Activated CD4-positive, CD25-positive, alpha-beta regulatory T cell (primary cell): ENCODE measurements at places on chromosomes 6 and 20.

GRCh38 chr6:53506872-53507271, 38.0 kb downstream of the GCLC start:
- DNase-seq, result no peak

DNA sequence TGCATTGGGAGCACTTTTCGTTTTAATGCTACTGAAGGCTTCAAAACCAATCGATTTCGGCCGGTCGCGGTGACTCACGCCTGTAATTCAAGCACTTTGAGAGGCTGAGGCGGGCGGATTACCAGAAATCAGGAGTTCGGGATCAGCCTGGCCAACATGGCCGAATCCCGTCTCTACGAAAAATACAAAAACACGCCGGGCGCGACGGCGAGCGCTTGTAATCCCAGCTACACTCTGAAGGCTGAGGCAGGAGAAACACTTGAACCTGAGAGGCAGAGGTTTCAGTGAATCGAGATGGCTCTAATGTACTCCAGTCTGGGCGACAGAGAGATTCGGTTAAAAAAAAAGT, 58.4 kb downstream of the TRIM38 start:
- no peak for DNase-seq

DNA sequence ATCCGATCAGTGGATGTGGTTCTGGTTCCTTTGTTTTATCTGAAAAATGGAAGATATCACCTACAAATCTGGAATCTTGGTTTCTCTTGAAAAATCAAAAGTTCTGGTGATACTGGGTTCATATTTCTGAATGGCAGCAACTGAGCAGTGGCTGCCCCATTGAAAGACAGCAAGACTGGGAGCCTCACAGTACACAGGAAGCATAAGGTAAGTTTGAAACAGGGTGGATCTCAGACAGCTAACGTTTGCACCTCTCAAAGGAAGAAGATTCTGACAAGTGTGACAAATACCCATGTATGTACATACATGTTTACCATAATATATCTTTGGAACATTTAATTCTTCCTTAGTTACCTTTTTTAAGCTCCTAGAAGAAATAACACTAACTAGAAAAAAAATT, at the start of gene SAMD3:
Gene SAMD3, minus strand, starts transcription at position 177 of the 400 bp plus-strand sequence. CDS start 7,678 bp downstream, outside the sequence.
- no peak for DNase-seq

DNA sequence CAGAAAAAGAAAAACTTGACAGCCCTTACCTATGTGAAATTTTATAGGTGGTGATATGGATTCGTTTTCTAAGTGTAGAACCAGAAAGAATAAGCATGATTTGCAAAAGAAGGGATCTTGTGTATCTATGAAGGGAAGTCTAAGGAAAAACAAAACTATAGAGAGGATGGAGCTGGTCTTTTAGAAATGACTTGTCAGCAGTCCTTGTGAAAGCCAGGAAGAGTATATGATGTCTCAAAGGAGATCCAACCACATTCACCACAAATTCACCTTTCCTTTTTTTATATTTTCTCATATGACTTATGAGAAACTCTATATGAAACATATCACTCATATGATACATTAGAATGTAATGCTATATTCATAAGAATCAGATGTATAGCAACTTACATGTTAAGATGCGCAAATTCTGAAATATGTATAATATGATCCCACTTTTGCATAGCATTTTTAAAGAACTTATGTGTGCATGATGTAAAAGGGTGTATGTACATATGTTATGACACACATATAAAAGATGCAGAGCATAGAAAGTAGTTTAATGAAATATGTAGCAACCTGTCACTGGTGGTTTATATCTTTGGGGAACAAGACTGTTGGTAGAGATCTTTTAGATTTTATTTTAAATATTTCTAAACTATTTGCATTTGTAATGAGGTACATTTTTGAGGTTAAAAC, 91.9 kb upstream of the NUP153 start:
- DNase-seq, result no peak

GRCh38 chr6:130303431-130303830, 62.4 kb upstream of the TMEM200A start:
- DNase-seq, result no peak

DNA sequence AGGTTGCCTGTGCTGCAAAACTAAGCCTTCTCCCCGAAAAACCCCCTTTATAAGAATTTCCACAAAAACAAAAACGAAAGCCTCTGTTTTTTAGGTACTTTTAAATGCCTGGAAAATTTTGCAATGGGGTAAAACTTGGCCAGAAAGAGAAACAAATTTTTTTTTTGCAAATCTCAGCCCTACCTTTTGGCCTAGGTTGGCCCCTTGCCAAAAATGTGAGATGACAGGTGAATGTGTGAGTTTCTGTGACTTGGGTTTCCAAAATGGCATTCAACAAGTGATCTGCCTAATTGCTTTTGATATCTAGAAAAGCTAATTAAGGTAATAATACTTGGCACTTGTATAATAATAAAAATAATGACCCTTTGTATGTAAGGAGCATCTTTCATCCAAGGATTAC, 48.4 kb downstream of the MAFB start:
- no peak for DNase-seq

GRCh38 chr20:3420211-3420707, 12.8 kb upstream of the DNAAF9 start:
- peak; percentile 10 for DNase-seq

GRCh38 chr6:135895231-135895911, 43.9 kb downstream of the PDE7B start:
- DNase-seq, result no peak

- DNase-seq, result no peak
These were observed 238.1 kb downstream of the RNGTT start for GRCh38 chr6:88725111-88725975.

GRCh38 chr6:166417285-166417691, 34.5 kb upstream of the MPC1 start:
- no peak for DNase-seq

- DNase-seq, result no peak
These were observed 530.3 kb downstream of the KHDRBS2 start for GRCh38 chr6:61755739-61756138.

GRCh38 chr20:48261398-48261910, 476.2 kb upstream of the SULF2 start:
- DNase-seq, result no peak

GRCh38 chr6:44011350-44011920, 115.8 kb downstream of the MRPL14 start:
- no peak for DNase-seq

DNA sequence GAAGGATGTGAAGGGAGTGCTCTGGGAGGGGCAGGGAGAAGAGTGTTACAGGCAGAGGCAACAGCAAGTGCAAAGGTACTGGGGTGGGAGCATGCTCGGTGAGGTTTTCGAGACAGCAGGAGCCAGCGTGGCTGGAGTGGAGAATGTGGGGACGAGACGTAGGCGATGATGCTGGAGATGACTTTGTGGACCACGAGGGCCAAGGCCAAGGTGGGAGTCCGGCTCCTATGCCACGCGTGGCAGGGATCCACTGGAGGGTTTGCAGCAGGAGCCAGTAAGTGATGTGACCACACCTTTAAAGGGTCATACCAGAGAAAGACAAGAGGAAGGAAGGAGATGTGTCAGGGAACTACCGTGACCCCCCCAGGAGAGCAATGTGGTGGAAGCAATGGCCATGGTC, 7.3 kb downstream of the PTGIS start:
- no peak for DNase-seq

DNA sequence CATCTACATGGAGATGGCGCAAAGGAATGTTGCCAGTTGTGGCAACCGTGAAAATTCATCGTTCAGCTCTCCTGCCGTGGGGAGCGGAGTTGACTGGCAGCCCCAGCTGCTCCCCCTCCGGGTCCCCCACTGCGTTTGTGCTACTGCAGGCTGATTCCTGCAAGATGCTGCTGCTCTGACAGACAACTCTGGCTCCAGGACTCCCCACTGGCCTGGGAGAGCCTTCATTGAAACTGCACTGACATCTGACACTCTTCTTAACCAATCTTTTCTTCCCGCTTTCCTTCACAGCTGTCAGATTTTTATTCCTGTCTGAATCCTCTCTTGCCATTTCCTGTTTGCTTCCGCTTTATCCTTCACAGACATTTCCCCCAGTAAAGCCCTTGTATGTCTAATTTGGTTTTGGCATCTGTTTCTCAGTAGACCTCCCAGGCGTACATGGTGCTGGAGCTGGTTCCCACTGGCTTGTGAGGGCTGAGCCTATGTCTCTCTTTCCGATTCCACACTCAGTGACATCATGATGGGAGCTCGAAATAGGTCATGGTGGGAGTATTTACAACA, 9.5 kb upstream of the ATRN start:
- no peak for DNase-seq

DNA sequence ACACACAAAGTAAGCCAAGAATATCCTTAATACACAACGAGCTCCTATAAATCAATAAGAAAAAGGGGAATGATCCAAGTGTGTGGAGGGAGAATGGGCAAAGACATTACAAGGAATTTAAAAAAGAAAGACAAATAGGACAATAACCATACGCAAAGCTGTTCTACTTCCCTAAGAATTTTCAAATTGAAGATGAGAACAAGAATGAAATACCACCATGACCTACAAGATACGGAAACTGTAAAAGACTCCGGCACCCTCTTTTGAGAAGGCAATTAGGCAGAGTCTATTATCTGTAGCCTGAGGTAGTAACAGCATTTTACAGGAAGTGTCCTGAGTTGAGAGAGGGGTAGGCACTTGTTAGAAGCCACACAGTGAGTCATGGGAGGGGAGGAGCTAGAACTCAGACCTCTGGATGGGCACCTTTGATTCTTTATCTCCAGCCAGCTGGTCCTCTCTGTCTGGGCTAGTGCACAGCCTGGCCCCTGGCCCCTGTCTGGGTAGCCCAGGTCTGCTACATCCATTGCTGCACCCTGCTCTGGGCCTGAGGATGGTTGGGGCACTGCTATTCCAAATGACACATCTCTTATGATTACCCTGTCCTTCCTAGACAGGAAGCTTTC, 15.3 kb downstream of the RSPO4 start:
- no peak for DNase-seq

DNA sequence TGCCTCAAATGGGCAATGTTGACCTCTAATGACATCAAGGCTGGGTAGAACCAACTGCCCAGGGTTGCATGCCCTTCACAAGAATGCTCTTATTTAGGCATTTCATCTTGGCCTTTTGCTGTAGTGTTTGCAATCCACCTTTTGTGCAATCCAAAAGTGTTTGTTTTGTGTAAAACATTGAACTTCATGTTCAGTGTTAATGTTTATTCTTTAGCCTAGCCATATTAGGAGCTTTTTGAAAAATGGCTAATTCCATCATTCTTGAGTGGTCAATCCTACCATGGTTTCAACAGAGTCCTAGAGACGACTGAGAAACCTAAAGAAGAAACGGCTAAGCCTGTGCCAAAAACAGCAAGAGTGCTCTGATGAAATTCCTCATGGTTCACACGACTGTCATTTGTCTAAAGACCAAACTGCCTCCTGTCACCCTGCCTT, 279.6 kb upstream of the PRDM1 start:
- DNase-seq, result no peak

DNA sequence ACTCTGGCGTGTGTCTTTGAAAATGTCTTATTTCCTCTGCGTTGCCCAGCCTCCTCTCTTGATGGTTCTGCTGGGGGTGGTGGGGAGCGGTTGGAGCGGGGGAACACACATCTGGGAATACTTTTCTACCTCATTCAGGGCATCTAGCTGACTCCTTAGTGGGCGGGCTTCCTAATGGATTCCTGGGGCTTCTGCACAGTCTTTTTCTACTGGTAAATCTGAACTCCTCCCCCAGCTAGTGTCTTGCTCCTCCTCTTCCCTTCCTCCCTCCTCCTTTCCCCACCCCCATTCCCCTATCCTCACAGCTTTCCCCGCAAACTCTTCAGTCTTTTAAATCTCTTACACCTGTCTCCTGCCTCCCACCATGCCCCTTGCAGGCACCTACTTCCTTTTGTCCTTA, 74.4 kb downstream of the PRL start:
- no peak for DNase-seq

GRCh38 chr6:57147955-57148858, 23.9 kb upstream of the BAG2 start:
- DNase-seq, result no peak
